T-helper 17 cell (primary cell): ENCODE measurements at places on chromosomes 6 and 20.

DNA sequence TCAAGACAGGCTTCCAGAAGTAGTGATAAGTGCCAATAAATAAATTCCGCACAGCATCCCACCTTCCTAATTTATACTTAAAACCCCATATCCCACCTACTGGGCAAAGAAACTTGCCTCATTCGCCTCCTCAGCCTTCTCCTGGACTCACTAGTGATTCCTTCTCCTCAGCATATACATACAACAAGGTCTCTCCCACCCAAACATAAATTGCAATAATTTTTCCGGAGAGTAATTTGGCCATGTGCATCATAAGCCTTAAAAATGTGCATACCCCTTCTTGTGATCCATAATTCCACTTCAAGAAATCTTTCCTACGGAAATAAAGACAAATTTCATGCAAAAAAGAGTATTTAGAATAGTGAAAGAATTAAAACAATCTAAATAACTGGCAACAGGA lies 26.8 kb downstream of the RANBP9 start:
- no peak for DNase-seq

GRCh38 chr6:15368186-15368585 lies 122.3 kb downstream of the JARID2 start:
- no peak for DNase-seq

DNA sequence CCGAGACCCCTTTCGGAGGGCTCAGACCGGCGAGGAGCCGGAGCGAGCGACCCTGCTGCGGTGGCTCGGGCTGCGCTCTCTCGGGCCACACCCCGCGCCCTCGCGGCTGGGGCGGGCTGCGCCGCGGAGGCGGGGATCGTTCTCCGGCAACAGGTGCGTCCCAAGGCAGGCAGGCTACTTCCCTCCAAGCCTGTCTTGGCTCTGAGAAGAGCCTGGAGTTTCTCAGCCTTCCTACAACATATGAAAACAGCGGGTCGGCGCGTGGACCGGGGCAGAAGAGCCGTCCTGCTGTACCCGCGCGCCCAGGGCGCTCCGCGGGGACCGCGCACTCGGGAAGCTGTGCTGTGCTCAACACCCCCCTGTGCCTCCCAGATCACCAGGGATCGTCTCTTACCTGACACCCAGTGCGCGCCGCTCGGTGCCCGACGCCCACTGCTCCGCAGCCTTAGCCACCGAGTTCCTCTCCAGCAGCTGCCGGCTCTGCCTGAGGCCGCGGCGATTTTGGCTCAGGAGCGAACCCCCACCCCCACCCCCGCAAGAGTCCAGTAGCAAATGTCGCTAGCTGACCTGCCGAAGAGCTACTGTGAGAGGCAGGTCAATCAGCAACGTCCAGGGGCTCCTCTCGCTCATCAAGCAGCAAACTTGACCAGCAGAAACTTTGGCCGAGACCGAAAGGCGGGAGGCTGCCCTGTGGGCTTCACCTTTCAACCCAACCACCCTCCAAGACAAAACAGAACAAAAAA lies 3.7 kb upstream of the OLIG3 start:
- no peak for DNase-seq

- no peak for DNase-seq
Observed at GRCh38 chr20:59836767-59837166, 96.7 kb downstream of the SYCP2 start.

GRCh38 chr6:167825332-167826229 lies 1.1 kb upstream of the AFDN start:
- peak; percentile 32 for DNase-seq

- DNase-seq = no peak
Observed at GRCh38 chr6:90035047-90035723, 140.9 kb downstream of the GJA10 start.
